ENCODE measurements at places on chromosomes 5 and 9. TPM values are rescaled to one million over a fixed set of nuclear protein-coding genes. Genes with fewer than 3 reads are reported as not detected.

DNA sequence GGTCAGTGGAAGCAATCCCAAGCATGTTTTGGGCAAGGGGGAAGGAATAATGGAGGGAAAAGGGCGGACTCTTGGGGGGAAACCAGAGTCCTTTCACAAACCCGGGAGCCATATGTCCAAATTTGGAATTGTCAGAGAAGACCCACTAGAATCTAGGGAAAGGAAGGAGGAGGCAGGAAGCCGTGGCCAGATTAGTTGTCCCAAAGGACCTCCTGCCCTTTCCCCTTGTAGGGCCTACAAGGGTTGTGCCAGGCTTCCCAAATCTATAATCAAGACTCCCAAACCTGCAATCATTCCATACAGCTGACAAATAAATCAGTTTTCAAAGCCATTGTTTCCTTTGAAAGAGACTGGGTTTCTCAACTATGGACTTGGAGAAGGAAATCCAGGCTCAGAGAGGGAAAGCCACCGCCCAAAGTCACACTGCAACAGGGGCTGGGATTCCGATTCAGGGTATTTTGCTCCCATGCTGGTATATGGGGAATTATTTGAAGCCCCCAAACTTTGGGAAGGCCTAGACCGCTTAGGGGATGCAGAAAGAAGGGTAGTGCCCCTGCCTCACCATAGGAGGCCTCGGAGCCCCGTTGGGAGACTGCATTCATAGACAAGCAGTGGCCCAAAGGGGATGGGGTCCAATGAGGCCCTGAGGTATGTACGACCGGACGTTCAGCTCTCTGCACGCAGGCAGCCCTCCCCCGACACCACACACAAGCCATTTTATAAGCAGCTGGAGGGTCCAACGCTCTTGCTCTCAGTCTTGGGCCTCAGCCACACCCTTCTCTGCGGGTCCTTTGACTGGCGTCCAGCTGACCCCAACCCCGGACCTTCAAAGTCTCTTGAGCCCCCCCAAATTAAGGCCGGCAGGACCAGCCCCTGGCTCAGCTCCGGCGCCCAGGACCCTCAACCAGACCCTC is 815 bp downstream of the ANXA6 start:
- DNase-seq, result no peak

GRCh38 chr9:21624675-21625644 is 142.8 kb upstream of the IFNE start:
- no peak for DNase-seq

Gene HAPLN1
- 15.1 TPM for total RNA-seq

- DNase-seq, result no peak
Measured at GRCh38 chr5:2466966-2467365, 284.5 kb downstream of the IRX2 start.

DNA sequence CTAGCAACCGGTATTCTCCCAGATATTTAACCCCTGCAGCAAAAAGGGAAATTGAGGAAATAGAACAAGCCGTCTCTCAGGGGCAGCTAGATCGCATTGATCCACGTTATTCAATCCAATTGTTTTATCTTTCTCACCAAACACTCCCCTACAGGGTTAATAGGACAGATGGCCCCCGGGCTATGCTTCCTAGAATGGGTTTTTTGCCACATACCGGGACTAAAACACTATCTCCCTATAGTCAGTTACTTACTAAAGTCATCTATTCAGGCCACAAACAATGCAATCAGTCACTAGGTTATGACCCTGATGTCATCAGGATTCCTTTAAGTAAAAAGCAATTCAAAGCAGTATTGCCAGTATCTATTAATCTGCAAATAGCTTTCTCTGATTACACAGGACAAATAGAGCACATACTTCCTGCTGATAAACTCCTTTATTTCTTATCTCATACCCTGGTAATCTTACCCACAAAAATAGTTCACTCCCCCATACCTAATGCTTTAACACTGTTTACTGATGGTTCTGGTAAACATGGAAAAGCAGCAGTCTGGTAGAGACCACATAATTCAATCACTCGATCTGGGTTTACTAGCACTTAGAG is 159.0 kb downstream of the CPLANE1 start:
- no peak for DNase-seq

Gene GPR150
- total RNA-seq, result not detected

DNA sequence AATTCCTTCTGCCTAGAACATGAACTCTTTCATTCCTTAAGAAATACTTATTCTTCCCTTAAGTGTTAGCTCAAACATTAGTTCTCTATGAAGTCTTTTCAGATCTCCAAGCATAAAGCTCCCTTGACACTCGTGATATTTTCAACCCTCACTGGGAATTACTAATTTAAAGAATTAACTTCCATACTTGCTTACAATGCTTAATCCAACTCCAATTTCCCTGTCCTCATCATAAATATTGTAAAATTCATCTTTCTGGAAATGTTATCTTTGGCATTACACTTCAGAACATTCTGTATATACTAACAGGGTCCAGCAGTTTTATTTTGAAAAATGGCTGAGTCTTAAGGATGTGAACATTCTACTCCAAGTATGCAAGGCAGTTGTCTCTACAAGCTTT is 7.2 kb downstream of the STARD4 start:
- DNase-seq, result no peak

- no peak for DNase-seq
Measured at GRCh38 chr5:107831612-107832395, 161.1 kb upstream of the EFNA5 start.

DNA sequence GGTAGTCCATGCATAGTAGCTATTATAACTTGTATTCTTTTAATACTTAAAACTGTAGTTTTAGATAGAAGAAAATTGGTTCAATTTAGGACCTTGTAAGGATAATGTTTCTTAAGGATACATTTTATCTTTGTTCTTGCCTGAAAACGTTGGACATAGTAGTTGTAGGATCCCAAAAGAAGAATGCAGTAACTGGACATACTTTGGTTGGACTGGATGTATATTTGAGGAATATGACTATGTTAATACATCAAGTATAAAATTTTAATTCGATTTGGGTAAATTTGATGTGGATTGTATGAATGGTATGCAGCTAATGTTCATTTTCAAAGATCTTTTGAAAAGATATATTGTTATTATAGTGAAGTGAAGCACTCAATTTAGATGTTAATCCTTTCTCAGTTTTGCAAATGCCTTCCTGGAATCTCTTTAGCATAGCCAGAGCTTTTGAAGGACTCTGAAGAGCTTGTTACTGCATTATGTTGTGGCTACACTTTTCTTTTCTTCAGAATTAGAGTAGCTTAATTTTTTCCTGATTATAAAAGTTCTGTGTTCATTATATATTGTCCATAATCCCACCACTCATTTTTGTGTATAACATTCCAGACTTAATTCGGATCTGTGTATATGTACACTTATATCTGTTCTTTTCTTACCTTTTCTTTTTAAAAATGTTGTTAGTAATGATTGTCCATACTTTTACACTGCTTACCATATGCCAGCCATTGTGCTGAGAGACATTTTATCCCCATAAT is 41.2 kb downstream of the LRRTM2 start:
- DNase-seq, result no peak

- DNase-seq, result no peak
Measured at GRCh38 chr5:88503406-88503805, 234.8 kb upstream of the TMEM161B start.

- no peak for DNase-seq
Measured at GRCh38 chr5:174022384-174023095, 23.0 kb upstream of the NSG2 start.

- no peak for DNase-seq
Measured at GRCh38 chr9:95892690-95893089, 17.2 kb downstream of the ERCC6L2 start.

Gene HBEGF
- total RNA-seq, result 8.7 TPM

DNA sequence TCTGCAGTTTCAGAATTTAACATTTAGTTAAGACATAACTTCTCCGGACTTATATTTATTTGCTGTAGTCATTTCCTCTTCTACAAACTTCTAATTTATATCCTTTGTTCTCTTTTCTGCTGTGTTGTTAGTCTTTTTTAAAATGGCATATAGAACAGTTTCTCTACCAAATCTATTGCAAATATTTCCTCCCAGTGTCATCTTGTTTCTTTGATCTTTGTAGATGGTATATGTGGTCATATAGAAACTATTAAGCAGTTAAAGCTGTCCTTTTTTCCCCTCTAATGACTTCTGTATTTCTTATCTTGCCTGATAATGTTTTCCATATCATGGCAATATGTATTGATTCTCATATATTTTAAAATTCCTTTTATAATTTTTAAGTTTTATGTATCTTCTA is 264.5 kb downstream of the MCTP1 start:
- no peak for DNase-seq

Gene C5orf58
- not detected for total RNA-seq

- DNase-seq, result no peak
Measured at GRCh38 chr9:614431-614830, 227.1 kb upstream of the DMRT1 start.

DNA sequence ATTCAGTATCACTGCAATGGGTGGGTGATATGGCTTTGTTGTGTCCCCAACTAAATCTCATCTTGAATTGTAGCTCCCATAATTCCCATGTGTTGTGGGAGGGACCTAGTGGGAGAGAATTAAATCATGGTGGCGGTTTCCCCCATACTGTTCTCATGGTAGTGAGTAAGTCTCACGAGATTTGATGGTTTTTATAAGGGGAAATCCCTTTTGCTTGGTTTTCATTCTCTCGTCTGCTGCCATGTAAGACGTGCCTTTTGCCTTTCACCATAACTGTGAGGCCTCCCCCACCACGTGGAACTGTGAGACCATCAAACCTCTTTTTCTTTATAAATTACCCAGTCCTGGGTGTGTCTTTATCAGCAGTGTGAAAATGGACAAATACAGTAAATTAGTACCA is 9.5 kb upstream of the NANS start:
- no peak for DNase-seq

GRCh38 chr9:105662184-105663104 is at the start of gene TAL2:
TSS of gene TAL2 (plus strand) at chr9:105662457. CDS start at chr9:105662497, 40 bp downstream.
- no peak for DNase-seq

Gene LCN2
- total RNA-seq, result not detected

Gene ZFYVE16
- 57.1 TPM for total RNA-seq

- no peak for DNase-seq
Measured at GRCh38 chr5:174376726-174377373, 331.3 kb downstream of the NSG2 start.

- no peak for DNase-seq
Measured at GRCh38 chr5:113044776-113045465, 68.3 kb downstream of the DCP2 start.

GRCh38 chr5:82494942-82495341 is 216.8 kb upstream of the RPS23 start:
- DNase-seq, result no peak

GRCh38 chr5:83856881-83857280 is 136.2 kb upstream of the HAPLN1 start:
- no peak for DNase-seq

DNA sequence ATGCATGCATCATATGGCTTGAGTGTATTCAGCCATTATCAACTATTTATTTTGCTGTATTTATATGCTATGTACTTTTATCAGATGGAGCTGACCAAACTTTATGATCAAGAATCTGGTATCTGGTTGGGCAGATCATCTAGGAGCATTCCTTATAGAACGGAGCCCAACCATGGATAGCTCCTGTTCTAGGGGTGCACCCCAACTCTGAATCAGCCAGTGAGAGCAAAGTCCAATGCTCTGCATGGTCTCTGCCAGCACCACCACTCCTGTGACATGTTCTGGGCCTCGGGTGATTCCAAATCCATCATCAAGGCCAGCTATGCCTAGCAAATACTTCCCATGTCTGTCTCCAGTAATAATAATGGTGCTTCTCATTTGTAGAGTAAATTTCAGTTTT is 517.5 kb downstream of the AGTPBP1 start:
- DNase-seq, result no peak

Gene SOX30
- total RNA-seq, result not detected

GRCh38 chr9:35349287-35349990 is 140.5 kb upstream of the RUSC2 start:
- no peak for DNase-seq

DNA sequence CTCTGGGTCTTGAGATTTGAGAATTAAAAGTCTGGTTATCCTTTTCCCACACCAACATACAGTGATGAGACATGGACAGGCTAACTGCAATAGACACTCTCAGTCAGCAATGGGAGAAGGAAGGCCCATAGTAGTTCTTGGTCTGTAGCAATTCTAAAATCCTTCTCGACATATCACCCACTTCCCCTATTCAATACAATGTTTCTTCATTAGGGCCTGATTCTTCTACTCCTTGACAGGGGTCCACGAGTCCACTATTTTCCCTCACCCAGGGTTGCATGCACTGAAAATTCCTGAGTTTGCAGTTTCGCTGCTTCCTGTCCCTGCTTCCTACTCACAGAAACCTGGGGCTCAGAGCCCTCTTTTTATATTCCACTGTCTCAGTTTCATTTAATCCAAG is 402.8 kb downstream of the MAT2B start:
- no peak for DNase-seq

GRCh38 chr5:146103594-146103993 is 1.8 kb downstream of the PLAC8L1 start:
- DNase-seq, result no peak

DNA sequence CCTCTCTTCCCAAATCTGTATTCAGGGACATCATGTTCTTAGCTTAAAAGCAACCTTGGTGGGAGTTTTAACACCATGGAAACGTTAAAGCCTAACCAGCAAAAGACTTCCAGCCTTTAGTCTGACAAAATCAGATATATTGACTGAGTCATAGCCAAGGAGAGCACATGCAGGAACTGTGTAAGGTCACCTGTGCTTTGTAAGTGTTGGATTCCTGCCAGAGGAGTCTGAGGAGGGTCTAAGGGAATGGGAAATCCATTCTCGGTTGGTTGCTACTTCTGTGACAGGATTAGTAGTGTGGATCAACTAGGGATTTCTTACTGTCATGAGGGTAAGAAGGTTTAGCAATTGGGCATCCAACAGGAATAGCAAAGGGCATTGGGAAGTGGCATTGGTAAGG is 142.0 kb upstream of the CHD1 start:
- DNase-seq, result no peak

DNA sequence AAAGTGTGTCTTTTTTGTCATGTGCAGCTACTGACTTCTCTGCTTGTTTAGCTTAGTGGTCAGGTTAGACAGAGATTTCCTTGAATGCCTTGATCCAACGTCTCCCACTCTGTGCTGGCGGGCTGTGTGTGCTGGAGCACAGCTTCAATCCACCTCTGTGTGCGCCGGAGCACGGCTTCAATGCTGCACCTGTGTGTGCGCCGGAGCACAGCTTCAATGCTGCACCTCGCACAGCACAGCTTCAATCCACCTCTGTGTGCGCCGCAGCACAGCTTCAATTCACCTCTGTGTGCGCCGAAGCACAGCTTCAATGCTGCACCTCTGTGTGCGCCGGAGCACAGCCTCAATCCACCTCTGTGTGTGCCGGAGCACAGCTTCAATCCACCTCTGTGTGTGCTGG is 69.0 kb upstream of the PHYKPL start:
- DNase-seq, result no peak

Gene FAXDC2
- total RNA-seq, result 7.2 TPM

- DNase-seq, result no peak
Measured at GRCh38 chr5:179166171-179166885, 106.2 kb downstream of the ZNF354C start.

Gene EIF4EBP3
- not detected for total RNA-seq

Gene STKLD1
- total RNA-seq, result 1.6 TPM
